ENCODE measurements at places on chromosomes 3 and 15. TPM values are rescaled to one million over a fixed set of nuclear protein-coding genes. Genes with fewer than 3 reads are reported as not detected.

The ERICH6 gene
- under 0.01 TPM for total RNA-seq

DNA sequence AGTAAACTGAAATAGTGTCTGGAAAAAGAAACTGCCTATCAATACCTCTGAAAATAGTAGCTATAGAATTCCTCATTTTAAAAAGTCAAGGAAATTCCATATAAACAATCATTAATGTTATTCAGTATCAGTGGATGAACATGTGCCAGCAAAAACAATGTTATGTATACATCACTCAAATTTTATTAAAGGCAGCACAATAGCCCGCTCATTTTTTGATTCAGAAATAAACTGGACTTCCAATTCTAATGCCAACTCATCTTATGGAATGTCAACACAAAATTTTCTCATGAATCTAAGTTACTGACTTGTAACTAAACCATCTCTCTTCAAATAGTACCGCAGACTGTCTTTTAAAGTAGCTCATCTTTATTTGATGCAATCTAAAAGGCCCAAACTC, 19.0 kb downstream of the THBS1 start:
- DNase-seq, result no peak

The IL12A gene
- 2.0 TPM for total RNA-seq

GRCh38 chr3:118968640-118969039, 66.0 kb downstream of the IGSF11 start:
- DNase-seq, result no peak

DNA sequence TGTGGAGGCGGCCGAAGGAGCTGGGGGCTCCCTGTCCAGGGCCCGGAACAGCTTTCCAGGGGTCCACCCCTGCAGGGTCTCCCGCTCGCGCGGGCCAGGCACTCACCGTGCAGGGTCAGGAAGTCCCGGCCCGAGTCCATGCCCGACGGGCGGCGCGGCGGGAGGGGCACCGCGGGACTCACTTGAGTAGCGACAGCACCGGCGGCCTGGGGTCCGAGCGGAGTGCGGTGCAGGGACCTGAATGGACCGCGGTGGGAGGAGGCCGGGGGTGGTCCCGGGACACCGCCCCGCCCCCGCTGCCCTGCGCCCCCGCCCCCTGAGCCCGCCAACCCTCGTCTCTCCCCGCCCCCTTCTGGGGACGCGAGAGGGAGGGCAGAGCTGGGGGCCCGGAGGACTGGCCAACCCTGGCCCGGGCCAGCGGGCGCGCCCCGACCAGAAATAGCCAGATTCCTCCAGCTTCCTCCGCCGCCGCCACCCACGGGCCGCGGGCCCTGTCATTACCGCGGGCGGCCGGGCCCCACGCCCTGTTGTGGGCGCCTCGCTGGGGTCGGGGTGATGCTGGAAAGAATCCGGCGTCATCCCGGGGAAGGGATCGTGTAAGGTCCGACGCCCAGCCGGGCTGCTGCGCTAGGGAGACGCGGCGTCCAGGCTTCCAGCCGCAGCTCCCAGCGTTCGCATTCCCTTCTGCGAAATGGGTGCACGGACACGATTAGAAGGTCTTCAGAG, at the start of gene PLCD1:
Gene PLCD1 (minus strand): TSS at position 243 of the 726 bp plus-strand sequence. CDS start 103 bp downstream, at position 140.
- DNase-seq, result peak; percentile 82

The TRH gene
- 4.1 TPM for total RNA-seq

DNA sequence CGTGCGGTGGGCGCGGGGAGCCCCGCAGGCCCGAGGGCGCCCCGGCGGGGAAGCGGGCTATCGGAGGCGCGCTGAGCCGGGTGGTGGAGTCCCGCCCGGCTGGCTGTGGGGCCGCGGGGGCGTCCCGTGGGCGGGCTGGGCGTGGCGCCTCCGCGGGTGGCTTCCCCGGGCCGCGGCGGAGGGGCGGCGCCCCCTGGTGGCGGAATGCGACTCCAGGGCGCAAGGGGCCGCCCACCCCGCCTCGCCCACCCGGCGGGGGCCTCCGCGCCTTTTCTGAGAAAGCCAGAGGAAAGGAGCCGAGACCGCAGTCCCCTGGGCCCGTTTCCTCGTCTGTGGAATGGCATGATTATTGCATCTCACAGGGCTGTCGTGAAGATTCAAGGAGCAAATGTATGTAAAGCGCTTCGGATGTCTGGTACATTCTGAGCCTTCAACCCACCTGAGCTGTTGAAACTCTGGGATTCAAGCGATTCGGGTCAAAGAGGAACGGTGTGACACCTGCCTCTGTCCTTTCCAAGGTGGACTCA, 31.9 kb upstream of the RAB6B start:
- DNase-seq, result peak; percentile 86

The ANKRD63 gene
- total RNA-seq, result 2.0 TPM

DNA sequence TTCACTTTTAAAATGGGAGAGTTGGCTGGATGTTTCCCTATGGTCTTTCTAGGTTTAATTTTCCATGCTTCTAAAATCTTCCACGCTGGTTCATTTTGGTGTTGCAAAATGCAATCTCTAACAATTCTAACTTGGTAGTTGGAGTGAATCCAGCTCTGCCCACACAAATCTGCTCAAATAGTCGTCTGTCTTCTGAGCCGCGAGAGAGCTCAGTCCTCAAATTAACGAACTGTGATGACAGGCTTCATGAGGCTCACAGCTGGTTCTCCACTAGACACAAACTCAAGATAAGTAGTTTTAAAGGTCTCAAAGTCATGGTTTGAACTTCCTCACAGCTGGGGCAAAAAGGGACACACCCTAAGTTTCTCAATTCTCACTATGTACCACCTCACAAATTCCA, 178.6 kb upstream of the LYSMD4 start:
- DNase-seq, result no peak

- DNase-seq, result no peak
Observed at GRCh38 chr3:180062771-180063170, 26.0 kb upstream of the PEX5L start.

- no peak for DNase-seq
Observed at GRCh38 chr15:72927451-72927850, 124.8 kb upstream of the NEO1 start.

DNA sequence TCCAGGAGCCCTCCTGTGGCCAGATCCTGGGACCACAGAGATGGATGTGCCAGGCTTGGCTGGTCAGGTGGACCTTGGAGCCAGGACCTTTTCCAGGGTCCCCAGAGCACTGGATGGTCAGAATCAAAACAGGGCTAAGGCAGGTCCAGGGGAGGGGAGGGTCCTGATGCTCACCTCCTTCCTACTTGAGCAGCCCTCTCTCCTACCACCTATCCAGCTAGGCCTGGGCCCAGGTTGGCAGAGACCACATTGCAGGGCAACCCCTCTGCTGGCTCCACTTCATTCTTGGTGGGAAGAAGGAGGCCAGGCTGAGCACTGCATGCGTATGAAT, 28.5 kb upstream of the SFMBT1 start:
- no peak for DNase-seq

DNA sequence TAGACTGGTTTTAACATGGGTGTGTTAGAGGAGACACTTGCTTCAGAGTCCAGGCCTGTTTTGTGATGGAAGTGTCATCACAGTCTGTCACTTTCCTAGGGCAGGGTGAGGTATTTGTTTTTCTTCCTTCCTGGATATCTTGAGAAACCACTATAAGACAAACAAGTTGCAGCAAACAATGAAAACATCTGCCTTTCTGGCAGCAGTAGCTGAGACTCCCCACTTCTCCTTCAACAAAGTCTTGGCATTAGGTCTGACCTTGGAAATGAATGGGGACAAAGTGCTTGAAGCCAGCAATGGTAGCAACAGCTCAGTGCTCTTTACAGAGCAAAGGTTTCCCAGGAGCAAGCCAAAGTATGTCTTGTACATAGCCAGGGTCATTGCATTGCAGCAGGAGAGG, 64.6 kb downstream of the CD200 start:
- DNase-seq, result no peak

The MFSD1 gene
- 34.6 TPM for total RNA-seq

DNA sequence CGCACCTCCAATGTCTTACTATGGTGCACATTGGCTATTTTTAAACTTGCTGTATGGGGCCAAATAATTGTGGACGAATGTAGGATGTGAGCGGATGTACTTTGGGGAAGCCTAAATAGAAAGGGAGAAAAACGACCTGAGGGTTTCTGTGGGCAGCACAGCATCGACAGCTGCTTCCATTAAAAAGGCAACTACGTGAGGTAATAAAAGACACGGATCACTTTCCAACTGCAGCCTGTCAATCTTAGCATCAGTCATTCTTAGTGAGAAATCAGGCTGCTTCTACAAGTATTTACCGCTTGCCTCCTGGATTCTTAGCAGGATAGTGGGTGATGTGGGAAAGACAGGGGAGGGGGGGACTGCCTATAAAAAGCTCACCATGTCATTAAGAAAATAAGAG, 186.7 kb upstream of the SLC2A2 start:
- DNase-seq, result no peak

The ACOX2 gene
- total RNA-seq, result 1.6 TPM

DNA sequence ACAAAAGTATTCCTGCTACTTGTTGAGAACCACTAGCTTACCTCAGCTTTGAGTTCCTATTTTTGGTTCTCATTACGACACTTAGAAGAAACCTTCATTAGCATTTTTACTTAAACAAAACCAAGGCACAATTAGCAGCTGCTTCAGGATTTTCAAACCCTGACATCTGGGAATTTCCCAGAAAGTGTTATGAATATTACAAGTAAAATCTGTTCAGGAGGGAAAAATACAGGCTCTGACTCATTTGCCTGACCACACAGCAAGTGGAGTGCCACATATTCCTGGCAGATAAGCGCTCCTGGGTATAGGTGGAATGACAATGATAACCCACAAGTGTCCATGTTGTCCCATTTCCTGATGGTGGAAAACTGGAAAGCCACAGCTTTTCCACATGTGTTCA, 10.3 kb upstream of the RFTN1 start:
- DNase-seq, result no peak

- no peak for DNase-seq
Observed at GRCh38 chr3:123085932-123086627, 19.3 kb downstream of the PDIA5 start.

GRCh38 chr3:10744098-10744465, 71.9 kb upstream of the SLC6A11 start:
- no peak for DNase-seq

DNA sequence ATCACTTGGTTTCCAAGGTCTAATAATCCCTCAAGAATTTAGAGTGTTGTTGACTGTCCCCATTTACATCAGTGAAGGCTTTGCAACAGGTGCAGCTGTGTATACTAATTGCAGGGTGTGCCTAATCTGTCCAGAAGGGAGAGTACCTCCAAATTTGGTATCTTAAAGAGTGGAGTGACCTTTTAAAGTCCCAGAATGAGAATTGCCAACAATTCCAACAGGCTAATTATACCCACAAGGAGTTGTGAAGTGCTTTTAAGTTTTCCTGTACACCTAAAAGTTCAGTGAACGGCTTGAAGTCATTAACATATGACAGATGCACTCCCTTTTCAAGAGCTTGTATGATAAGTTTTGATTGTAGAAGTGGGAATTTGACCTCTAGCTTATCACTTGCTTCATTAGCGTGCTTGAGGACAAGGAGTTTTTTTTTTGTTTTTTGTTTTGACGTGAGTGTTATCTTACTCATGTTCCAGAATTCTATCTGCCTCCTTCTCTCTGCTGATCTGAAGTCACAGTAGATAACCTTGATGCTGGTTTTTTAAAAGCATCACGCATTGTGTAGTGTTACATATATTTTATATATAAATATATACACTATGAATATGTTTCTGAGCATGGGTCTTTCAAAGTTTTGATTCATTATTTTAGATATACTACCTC, 26.3 kb downstream of the CDIN1 start:
- DNase-seq, result no peak

The MYL3 gene
- not detected for total RNA-seq

DNA sequence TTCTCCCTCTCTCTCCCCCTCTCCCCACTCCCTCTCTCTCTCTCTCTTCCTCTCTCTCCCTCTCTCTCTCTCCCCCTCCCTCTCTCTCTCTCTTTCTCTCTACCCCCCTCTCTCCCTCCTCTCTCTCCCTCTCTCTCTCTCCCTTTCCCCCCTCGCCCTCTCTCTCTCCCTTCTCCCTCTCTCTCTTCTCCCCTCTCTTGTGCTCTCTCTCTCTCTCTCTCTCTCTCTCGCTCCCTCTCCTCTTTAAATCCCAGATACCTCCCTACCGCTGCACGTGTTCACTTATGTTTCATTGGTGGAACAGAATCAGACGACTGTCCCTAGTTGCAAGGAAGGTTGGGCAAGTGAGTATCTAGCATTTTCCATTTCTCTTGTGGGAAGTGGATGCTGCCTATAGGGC, 166.5 kb downstream of the EBLN2 start:
- no peak for DNase-seq

The ETV5 gene
- 25.7 TPM for total RNA-seq

The SGO1 gene
- 1.6 TPM for total RNA-seq

DNA sequence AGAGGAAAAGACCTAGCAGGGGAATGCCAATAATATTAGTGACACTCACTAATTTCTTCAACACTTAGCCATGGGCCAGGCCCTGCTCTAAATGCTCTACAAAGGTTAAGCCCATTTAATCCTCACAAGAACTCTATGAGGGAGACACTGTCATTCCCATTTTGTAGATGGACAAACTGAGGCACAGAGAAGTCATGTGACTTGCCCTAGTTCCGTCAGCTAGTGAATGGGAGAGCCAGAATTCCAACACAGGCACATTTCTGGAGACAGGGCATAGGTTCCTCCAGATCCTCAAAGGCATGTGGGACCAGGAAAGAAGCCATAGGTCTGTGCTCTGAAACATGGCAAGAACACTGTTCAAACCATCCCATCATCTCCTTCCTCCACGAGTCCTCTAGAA, 31.5 kb downstream of the LOXL1 start:
- no peak for DNase-seq

DNA sequence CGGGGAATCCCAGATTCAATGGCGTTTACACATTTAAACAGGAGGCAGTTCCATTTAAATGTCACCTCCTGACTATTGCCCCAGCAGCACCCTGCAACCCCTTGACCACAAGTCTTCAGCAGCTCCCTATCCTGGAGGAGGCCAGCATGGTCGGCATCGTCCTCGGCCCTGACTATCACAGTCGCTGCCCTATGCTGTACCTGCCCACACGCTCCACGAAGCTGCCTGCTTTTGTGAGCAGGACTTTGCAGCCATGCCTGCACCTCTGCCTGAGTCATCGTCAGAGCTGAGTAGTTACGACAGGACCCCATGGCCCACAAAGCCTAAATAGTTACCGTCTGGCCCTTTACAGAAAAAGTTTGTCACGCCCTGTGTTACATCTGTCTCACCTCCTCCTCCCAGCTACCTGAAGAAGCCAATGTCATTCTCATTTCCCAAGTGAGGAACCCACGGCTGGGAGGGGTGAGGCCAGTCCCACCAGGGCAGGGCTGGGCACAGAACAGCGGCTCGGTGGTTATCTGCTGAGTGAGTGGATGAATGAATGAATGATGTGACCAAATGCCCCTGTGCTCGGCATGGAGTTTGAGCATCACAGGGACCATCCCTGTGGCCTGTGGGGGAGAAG, 47.8 kb upstream of the IQSEC1 start:
- no peak for DNase-seq

DNA sequence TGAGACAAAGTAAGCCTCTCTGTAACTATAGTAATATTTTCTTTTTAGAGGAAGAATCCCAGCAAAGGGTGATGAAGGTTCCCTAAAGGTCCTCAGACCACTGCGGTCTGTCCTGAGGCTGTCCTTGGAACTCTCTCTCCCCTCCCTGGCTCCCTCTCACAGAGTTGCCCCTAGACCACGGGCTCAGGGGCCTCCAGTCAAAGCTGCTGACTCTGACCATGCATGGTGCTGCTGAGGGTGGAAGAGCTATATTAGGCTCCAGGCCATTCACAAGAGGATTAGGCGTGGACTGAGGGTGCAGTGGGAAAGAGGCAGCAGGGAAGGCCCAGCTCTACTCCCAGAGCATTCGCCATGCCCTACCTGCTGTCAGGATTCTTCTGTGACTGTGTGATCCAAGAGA, 14.6 kb downstream of the CAPN3 start:
- DNase-seq, result no peak

The LIPH gene
- not detected for total RNA-seq

GRCh38 chr3:188554404-188554803, 400.4 kb downstream of the LPP start:
- DNase-seq, result no peak

- peak; percentile 62 for DNase-seq
Observed at GRCh38 chr3:13480340-13481318, 523 bp downstream of the HDAC11 start.
